Spleen (tissue), 13 donors: ENCODE measurements at places on chromosomes 7 and 10. TPM values are rescaled to one million over a fixed set of nuclear protein-coding genes. Genes with fewer than 3 reads are reported as not detected.

TMEM139 gene
- 0.93 TPM for total RNA-seq

MPP7 gene
- 9.8 TPM for total RNA-seq

UPK3B gene
- total RNA-seq: 2.9 TPM

CDC14C gene
- not detected for total RNA-seq

SPDYE11 gene
- total RNA-seq: not detected

WBP1L gene
- total RNA-seq: 38.6 TPM

CPA4 gene
- 1.7 TPM for total RNA-seq

SLC16A9 gene
- total RNA-seq: 32.3 TPM

EEPD1 gene
- total RNA-seq: 11.7 TPM

OR2A5 gene
- not detected for total RNA-seq

CHST15 gene
- 103 TPM for total RNA-seq

MTERF1 gene
- total RNA-seq: 16.3 TPM

PRR15 gene
- total RNA-seq: not detected

PTPN12 gene
- 134 TPM for total RNA-seq

GTPBP4 gene
- 27.1 TPM for total RNA-seq

MAGI2 gene
- total RNA-seq: 12.9 TPM

VSTM4 gene
- total RNA-seq: 4.1 TPM

PAXIP1 gene
- 14.3 TPM for total RNA-seq

CLIP2 gene
- total RNA-seq: 17.4 TPM

CYP3A4 gene
- total RNA-seq: not detected

DEPP1 gene
- 90.1 TPM for total RNA-seq

AFAP1L2 gene
- 178 TPM for total RNA-seq

PON1 gene
- not detected for total RNA-seq

INA gene
- total RNA-seq: not detected

ADRB1 gene
- total RNA-seq: 2.2 TPM

TAS2R40 gene
- not detected for total RNA-seq
